Naive thymus-derived CD8-positive, alpha-beta T cell (primary cell): ENCODE measurements at places on chromosomes 3 and 15. TPM values are rescaled to one million over a fixed set of nuclear protein-coding genes. Genes with fewer than 3 reads are reported as not detected.

GRCh38 chr3:135148398-135149020 lies 353.4 kb downstream of the EPHB1 start:
- H3K4me1 ChIP-seq, result no peaks in the 10 kb centered on the region
- no peak for DNase-seq
- H3K4me3 ChIP-seq, result no peak overlapping the region

- H3K27me3 ChIP-seq, result no peaks in the 10 kb centered on the region
- H3K4me3 ChIP-seq, result no peak overlapping the region
- DNase-seq, result no peak
Measured at GRCh38 chr3:31322460-31322859, 210.3 kb upstream of the STT3B start.

ZBTB20 gene
- 20.5 TPM for polyA plus RNA-seq

SNX4 gene
- polyA plus RNA-seq, result 23.1 TPM
